Activated T-cell treated with anti-CD3 and anti-CD28 coated beads for 4 hours (primary cell): ENCODE measurements at places on chromosomes 5 and 9.

GRCh38 chr5:178145965-178146820 is 7.5 kb downstream of the NHP2 start:
- DNase-seq = peak; percentile 63

GRCh38 chr9:14258156-14258555 is 55.8 kb downstream of the NFIB start:
- no peak for DNase-seq

DNA sequence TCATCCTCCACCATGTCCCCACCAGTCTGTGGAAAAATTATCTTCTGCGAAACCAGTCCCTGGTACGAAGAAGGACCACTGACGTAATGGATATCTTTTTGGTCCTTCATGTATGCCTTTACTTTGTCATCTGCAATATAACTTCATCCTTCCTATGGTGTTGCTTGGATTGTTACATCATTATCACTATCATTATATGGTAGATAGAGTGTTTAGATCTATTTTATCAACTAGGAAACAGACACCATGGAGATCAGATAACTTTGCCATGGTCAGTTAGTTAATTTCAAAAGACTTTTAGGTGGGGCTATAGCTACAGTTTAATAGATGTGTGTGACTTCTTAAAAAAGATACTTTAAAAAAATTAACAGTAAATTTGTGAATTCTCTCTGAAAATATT is 23.8 kb upstream of the CAMLG start:
- DNase-seq = no peak

DNA sequence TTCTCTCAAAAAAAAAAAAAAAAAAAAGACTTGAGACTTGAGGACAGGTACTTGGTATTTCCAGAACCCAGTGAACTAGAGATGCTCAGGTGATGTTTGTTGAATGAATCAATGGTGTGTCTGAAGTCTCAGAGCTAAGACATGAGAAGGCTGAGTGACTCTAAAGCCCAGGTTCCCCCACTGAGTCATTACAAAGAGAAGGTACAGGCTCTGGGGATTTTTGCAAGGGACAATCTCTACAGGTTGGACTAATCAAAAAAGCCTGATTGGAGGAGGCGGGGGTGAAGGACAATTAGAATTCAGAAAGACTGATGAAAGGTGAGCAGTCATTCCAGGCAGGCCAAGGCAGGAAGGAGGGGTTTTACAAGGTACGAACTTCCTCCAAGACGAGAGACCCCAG is 8.2 kb upstream of the FABP6 start:
- no peak for DNase-seq

- DNase-seq = no peak
Measured at GRCh38 chr9:19782005-19782404, 6.8 kb downstream of the SLC24A2 start.

- DNase-seq = no peak
Measured at GRCh38 chr9:75200892-75201470, 112.7 kb downstream of the OSTF1 start.

DNA sequence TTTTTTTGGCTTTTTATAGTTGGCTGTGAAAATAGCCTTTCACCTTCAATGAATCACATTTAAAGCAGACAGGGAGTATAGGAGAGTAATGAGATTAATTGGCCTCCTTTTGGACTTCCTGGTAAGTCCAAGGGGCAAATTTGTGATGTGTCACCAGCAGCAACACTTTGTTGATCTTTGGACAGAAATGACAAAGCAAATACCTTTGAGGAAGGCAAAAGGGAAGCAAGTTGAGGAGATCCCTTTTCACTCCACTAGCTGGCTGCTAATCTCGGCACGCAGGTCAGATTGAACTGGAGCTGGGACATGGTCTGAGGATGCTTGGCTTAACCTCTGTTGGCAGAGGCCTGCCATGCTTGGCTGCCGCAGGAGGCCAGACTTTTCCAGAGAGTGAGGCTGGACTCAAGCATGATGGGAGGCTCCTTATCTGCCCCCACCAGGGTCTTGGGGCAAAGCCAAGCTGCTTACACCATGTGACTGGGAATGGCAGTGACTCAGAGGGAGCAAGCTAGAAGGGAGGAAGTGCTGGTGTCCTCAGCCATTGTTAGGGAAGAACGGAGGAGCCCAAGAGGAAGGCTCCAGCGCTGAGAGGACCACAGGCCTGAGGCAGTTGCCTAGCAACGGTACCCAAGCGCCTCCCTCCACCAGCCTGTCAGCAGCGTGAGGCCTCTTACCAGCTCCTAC is 174.5 kb upstream of the MAP1B start:
- no peak for DNase-seq

DNA sequence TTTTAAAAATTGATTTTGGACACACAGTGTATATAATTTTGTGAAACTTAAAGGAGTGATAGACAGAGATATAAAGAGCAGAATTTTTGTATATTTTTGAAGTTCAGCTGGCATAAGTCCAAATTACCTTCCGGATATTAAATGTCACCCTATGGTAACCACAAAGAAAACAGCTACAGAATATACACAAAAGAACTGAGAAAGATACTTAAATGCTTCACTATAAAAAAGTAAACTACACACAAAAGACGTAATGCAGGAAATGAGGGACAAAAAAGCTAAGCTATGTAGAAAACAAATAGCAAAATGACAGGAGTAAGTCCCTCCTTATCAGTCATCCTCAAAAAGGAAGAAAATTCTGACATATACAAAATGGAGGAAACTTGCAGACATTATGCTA is 29.4 kb downstream of the HACD4 start:
- no peak for DNase-seq

- no peak for DNase-seq
Measured at GRCh38 chr5:150117945-150118560, 31.7 kb upstream of the CSF1R start.

DNA sequence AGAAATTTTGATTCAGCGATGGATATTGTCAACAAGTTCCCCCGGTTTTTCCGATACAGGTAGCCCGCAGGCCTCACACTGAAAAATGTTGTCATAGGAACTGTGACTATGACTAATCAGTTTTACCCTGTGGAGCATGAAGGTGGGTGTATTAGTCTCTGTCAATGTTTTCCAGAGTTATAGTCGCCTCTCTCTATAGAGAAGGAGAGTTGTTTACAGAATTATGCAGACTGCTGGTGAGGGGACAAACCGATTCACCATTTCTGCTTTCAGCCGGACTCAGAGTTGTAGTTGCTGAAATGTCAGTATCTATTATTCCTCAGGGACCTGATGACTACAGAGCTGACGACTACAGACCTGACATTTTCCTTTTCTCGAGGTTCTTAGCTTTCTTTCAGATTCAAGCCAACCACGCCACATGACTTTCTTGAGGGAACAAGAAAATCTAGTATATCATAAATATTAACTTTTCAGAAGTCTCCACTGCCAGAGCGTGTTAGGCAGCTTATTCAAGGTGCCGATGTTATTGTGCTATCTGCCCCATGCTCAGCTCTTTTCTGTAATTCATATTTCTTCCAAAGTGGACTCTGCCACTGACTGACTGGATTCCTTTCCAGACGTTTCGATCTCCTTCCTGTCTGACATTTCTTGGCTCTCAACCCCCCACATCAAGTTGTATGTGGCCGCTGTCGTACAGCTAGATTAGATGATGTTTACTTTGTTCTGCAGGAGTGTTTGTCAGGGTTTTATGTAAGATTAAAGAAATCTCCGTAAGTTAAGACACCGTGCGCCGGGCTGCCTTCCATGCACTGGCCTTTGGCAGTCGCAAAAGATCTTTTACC is 178.1 kb downstream of the FGF1 start:
- DNase-seq = peak; percentile 8

GRCh38 chr9:10562581-10563343 is 50.0 kb downstream of the PTPRD start:
- no peak for DNase-seq
